ENCODE measurements at places on chromosomes 12 and 14.

DNA sequence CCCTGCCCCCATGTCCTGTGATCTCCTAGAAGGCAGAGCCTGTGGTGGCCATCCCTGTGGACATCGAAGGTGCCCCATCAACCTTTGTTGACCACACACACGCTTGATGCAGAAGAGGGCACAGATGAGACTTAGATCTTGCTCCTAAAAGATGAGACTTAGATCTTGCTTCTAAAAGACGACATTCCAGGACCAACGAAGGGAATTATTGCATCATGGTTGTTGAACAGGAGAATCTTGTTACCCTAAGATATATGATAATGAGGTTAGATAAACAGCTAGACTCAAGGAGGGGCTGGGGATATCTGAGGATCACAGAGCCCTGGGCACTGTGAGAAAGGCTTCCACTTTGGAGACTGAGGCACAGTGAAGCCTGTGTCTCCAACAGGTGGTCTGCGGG, 91.1 kb upstream of the WSCD2 start:
- DNase-seq = no peak

DNA sequence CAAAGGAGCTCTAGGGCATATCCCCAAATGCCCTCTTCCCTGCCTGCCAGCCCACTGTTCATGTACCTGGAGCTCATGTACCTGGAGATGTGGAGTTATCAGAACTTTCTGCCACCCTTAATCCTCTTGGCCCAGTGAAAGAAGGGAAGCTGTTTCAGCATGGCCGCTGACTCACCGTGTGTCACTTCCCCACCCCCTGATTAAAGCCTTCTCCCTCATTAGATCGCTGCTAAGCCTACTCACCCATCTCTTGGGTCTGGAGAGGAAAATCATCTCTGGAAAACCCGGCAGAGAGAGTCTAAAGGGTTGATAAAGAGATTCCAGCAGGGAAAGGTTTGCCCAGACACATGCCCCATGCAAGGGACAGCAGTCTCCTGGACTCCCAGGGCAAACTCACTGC, 4.5 kb upstream of the LTBP2 start:
- no peak for DNase-seq

DNA sequence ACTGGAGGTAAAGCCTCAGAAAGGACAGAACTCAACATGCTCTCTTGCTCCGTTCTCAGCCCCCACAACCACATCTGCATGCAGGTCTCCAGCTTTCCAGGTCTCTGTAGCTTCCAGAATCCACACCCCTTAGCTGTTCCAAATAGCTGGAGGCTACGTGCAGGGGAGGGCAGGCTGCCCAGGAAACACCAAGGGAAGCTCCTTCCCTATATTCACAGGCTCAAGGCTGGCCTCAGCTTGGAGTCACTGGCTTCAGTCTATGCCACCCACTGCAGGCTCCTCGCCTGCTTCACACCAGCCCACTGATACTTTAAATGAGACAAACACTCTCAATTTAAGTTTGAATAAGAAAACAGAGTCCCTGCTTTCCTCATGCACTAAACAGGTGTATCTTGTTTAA, 73.3 kb downstream of the ASCL4 start:
- no peak for DNase-seq

DNA sequence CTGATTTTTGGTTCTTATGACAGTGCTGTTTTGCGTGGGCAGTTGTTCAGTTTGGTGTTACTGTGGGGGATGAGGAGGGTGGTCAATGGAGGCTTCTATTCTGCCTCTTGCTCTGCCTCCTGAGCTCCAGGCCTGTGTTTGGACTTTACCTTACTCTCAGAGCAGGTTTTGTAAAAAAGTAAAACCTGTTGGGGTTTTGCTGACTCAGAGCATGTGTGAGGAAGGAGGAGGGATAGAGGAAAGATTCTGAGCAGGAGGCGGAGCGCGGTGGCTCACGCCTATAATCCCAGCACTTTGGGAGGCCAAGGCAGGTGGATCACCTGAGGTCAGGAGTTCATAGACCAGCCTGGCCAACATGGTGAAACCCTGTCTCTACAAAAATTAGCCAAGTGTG, 6.7 kb downstream of the A2ML1 start:
- no peak for DNase-seq

DNA sequence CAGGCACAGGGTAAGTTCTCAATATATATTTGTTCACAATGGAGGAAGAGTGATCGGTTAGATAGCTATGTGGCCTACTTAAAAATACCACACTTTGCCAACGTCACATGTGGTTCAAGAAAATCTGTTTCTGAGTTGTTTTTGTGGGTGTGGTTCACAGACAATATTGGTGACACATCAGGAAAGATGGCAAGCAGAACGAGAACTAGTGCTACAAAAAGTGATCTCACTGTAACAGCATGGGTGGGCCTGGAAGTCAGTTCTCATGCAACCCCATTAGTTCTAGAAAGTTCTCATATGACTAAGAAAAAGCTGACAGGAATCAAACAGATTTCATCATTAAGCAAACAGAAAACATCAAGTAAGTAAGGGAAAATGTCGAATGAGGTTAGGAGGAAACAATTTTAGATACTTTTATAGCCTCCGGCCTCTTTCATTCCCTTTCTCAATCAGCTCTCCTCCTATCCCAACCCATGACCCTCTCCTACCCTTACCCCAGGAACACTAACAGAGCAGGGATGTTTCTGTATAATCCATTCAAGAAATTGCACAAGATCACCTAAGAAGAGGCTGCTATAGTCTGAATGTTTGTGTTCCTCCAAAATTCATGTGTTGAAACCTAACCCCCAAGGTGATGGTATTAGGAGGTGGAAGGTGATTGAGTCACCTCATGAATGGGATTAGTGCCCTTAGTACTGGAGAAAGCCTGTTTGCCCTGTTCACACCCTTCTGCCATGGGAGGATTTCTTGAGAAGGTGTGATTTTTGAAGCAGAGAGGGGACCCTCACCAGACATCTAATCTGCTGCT, 15.5 kb upstream of the NTN4 start:
- no peak for DNase-seq

- no peak for DNase-seq
These were observed 215.4 kb upstream of the DCN start for GRCh38 chr12:91397866-91398532.

- DNase-seq = no peak
These were observed 68.4 kb downstream of the PPM1H start for GRCh38 chr12:62866451-62867082.

All from D341Med (cell line).